ENCODE measurements at places on chromosomes 2 and 18. TPM values are rescaled to one million over a fixed set of nuclear protein-coding genes. Genes with fewer than 3 reads are reported as not detected.

DNA sequence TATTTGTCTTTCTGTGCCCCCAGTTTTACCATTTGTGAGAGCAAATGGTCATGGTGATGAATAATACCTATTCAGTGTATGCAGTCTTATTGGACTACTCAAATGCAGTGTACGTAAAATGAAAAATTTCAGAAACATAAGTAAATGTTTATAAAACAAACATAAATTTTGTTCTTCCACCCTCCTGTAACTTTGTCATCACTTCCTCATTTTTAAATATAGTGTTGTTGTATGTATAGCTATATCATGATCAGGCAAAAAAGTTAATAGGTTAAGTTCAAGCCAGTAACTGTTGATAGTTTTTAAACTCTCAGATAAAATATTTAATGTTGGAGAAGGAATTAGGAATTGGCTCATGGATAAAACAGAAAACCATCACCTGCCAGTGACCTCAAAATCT lies 93.2 kb downstream of the KLF7 start:
- no peak for DNase-seq

DNA sequence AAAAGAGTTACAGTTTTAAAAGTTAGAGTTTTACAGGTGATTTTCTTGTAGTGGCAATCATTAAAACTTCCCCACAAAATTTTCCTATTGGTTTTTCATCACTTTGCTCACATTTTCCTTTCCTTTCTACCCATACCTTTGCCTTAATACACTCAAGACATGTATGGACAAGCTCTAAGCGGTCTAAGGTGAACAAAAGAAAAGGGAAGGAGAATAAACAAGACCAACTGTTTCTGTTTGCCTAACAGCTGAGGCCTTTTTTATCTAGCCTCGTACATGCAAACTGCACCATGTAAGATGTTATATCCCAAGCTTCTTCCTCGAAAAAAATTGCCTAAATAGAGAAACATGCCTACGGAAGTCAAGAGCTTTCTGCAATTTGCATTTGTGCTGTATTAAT lies 33.9 kb upstream of the TBC1D8 start:
- no peak for DNase-seq

- no peak for DNase-seq
These were observed 30.1 kb upstream of the GNAL start for GRCh38 chr18:11658989-11659388.

- DNase-seq: no peak
These were observed 91.6 kb downstream of the TMX3 start for GRCh38 chr18:68623342-68623741.

DNA sequence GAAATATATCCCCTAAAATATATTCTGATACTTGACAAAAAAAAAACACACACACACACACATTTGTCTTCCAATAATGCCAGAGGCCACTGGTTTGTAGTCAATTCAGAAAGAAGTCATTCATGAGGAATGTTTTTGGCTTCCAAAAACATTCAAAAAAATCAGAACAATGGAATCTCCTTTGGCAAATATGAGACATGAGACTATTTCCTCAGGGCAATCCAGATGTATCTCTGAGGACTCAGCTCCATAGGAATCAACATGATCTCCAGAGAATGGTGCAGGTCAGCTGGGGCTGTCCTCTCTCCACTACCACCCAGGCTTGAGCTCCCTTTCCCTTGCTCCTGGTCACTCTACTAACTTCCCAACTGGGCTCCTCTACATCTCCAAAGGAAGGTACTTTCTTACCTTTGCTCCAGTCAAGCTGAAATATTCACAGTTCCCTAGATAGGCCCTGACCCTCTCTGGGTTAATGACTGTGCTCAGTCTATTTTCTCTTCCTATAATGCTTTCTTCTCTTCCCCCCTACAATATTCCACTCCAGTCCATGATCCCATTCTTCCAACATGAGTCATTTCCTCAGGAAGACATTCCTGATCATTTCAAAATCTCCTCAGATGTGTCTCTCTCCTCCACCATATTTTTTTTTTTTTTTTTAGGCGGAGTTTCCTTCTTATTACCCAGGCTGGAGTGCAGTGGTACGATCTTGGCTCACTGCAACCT lies 145.3 kb downstream of the C1D start:
- no peak for DNase-seq

DNA sequence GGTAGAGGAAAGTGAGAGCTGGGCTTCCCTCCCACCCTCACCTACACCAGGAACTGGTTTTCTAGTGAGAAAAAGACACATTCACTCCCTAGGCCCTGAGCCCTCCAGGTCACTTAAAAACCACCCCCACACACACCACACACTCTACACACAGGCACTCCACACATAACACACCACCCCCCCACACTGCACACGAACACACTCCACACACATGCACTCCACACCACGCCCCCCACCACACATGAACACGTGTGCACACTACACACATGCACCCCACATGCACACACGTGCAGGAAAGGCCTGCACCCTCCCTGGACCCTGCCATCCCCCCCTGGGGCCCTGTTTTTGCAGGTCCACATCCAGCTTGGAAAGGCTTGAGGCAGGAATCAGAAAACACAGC lies 67.6 kb downstream of the RALBP1 start:
- DNase-seq: no peak

DNA sequence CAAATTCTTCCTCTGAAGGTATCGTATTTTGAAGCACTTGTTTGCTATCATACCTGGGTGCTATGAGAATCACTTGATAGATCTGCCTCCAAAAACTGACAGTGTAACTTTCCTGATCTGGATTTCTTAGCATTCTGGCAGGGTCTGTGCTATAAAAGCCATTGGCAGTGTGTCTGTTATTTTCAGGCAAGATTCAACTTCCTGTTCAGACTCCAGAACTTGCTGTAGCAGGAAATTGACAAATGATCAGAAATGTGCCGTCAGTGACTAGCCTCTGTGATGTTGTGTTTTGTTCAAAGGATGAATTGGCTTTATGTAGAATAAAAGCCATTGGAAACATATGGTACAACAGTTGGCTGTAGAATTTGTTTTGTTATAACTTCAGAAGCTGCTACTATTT lies 273.3 kb downstream of the PTPRM start:
- DNase-seq: no peak

DNA sequence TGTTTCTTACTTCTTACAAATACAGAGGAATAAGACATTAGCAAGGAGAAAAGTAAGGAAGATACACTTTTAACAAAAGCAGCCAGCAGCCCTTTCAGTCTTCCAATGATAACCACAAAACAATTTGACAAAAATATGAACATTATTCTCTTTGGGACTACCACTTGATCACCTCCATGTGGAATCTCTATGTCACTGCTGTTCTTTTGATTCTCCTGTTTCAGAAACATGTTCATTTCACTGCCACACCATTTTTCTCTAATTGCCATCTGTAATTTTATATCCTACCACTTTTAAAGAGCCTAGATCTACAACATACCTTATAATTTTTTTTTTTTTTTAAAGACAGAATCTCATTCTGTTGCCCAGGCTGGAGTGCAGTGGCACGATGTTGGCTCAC lies 10.9 kb downstream of the INO80D start:
- no peak for DNase-seq

Gene MC4R
- total RNA-seq: not detected

Gene GALNT13
- 0.64 TPM for total RNA-seq
